ENCODE measurements at places on chromosomes 3 and 15.

DNA sequence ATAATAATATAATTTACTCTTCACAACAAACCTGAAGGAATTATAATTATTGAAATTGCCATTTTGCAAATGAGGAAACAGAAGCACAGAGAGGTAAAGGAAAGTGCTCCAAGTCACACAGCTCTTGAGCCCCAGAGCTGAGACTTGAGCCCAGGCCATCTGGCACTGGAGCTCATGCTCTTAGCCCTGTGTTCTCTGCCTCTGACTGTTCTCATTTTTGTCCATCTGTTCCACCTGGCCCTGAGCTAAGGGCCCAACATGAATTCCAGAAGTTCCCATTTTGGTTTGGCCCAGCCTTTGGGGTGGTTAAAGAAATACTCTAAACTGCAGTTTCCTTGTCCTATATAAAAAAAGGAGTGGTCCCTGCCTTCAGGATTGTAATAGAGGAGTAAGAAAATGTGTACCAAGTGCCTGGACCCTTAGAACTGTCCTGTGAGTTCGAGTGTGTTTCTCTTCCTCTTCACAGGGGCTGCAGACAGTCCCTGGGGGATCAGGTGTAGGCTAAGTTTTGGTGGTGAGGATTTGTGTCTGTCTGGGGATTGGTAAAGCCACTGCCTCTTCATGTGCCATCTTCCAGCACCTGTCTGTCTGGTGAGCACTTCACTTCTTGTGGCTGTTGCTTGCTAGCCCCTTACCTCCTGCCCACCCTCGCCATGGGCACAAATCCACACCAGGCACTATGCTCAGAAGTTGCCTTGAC is 91.8 kb downstream of the DNAJB8 start:
- DNase-seq = no peak

GRCh38 chr15:46921891-46922290 is 795.4 kb upstream of the SEMA6D start:
- no peak for DNase-seq

- DNase-seq = no peak
These were observed 20.4 kb upstream of the NFKBIZ start for GRCh38 chr3:101828691-101829436.

DNA sequence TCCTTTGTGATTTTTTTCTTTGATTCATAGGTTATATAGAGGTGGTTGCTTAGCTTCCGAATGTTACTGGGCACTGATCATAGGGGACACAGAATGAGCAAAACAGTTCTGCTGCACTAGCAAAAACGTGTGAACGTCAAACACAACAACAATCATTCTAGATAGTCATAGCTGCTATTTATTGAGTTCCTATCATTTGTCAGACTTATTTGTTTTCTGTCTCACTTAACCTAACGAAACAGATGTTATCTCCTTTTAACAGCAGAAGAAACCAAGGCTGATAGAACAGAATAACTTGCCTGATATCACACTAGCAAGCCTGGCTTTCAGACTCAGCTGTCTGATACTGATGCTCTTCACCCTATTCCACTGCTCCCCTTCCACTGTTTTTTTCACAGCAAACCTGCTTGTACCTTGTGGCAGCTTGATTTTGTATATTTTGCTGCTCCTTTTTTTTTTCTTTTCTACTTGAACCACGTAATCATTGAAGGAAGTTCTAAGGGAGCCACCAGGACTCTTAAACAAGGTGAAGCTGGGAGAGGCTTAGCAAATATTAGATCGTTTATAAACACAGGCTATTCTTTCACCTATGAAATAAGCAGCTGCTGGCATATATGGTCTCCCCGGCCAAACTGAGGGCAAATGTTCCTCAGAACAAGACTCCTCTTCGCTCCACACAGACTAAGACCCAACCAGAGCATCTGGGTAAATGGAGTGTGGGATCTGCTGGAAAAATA is 78.8 kb downstream of the MCF2L2 start:
- no peak for DNase-seq

DNA sequence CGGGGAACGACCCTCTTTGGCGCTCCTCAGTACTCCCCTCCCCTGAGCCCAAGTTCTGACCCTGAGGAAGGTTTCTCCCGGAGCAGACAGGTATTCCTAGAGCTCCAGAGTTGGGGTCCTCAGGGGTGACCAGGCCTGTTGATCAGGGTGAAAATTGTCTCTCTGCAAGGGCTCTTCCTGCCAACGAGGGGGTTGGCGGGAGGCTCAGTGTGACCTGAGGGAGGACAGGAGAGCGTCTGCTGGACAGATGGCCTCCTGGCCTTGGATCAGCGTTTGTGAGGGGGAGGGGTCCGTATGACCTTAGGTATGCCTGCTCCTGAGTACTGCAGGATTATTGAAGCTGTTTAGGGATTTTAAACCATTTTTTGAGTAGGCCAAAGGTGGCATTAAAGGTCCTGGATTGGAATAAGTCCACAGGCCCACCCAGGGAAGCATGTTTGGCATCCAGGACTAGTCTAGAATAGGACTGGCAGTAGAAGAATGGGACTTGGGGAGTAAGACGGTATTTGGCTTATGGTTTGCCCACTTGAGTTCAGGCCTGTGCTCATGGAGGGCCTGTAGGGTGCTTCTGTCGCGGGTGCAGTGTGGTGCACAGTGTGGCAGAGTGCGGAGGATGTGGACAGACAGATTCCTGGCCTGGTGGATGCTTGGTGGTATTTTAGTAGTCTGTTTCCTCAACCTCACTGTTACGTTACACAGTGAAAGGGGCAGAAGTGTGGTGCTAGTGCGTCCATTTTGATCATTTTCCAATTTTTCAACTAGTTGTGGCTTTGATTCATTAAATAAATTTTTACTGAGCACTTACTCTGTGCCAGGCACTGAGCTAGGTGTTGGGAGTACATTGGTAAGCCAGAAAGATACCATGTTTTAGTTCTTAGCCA is 959 bp downstream of the ZNF592 start:
- DNase-seq = no peak

Measured in GM12891 (cell line).